Muscle of back (tissue), 13 donors: ENCODE measurements at places on chromosomes 6 and 20. TPM values are rescaled to one million over a fixed set of nuclear protein-coding genes. Genes with fewer than 3 reads are reported as not detected.

Gene SIRPD
- not detected for polyA plus RNA-seq

Gene DDR1
- polyA plus RNA-seq: 51.2 TPM

Gene COL21A1
- 103 TPM for polyA plus RNA-seq

Gene CCN6
- 0.33 TPM for polyA plus RNA-seq

Gene TPMT
- 6.8 TPM for polyA plus RNA-seq

Gene OR5V1
- not detected for polyA plus RNA-seq

Gene COL12A1
- polyA plus RNA-seq: 364 TPM

Gene SPINT3
- not detected for polyA plus RNA-seq

Gene MOG
- not detected for polyA plus RNA-seq

Gene PRRT1
- polyA plus RNA-seq: 2.0 TPM
